GM12891 (cell line): ENCODE measurements at places on chromosomes 12 and 14.

DNA sequence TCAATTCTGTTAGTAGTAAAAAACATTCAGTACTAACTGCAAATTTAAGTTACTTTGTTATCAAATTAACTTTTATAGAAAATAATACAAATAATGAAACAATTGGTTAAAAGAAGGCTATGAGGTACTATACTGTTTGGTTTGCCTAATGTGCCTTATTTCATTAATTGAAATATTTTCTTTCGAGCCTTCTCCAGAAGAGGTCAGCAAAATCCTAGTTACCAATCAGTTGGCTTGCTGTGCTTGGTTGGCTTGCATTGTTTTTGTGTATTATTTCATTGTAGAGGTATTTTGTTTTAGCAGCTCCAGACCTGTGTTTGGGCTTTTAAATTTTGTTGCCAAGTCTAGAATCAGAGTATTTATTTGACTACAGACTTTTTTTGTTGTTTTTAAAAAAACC is 68.5 kb downstream of the AEBP2 start:
- no peak for DNase-seq

- no peak for DNase-seq
These were observed 13.3 kb downstream of the STX2 start for GRCh38 chr12:130825771-130826150.

GRCh38 chr14:45868863-45869262 is 615.9 kb upstream of the MIS18BP1 start:
- DNase-seq: no peak

GRCh38 chr12:90987520-90987919 is 17.3 kb downstream of the EPYC start:
- DNase-seq: no peak

GRCh38 chr12:88360343-88360742 is 218.2 kb downstream of the TMTC3 start:
- no peak for DNase-seq

DNA sequence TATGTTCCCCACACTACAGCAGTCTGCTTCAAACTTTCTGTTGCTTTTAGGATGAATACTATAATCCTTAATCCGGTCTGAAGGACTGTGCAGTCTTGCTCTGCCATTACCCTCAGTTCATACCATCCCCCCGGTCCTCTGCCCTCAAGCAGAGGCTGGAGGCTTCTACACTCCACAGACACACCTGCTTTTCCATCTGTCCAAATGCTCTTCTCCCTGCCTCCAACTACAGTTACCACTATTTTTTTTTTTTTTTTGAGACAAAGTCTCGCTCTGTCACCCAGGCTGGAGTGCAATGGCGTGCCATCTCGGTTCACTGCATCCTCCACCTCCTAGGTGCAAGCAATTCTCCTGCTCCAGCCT is 19.3 kb upstream of the KCNH3 start:
- no peak for DNase-seq

DNA sequence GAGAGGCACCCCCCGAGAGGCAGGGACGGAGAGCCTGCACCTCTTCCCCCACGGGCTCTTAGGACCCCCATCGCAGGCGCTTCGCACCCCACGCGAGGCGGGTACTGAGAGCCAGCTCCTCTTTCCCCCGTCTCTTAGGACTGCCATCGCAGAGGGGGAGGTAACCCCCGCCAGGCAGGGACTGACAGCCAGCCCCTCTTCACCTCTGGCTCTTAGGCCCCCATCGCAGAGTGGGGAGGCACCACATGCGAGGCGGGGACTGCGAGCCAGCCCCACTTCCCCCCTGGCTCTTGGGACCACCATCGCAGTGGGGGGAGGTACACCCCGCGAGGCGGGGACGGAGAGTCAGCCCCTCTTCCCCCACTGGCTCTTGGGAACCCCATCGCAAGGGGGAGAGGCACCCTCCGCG is 46.1 kb downstream of the DDX11 start:
- DNase-seq: no peak

GRCh38 chr14:24094841-24095270 is 745 bp downstream of the PCK2 start:
- no peak for DNase-seq

GRCh38 chr12:23576372-23576771 is 373.1 kb downstream of the SOX5 start:
- DNase-seq: no peak

DNA sequence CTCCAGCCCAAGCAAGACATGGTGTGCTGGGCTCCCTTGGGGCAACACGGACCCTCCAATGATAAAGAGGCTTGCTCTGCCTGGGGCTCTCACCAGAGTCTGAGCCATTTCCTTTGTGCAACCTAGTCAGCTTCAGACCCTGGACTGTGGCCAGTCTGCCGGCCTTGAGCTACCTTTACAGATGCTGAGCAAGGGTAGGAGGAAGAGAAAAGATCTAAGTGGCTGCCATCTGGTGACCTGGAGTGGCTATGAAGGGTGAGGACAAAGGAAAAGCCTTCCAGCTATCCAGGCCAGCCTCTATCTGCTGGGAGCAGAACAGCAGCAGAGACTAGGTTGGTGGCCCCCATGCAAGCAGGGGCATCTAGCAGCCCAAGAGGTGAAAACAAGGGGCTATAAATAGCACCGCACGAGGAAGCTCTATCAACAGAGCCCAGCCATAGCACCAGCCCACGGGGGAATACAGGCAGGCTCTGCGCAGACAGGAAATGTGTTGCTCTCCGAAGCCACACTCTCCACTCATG is 230.1 kb downstream of the FOXN3 start:
- no peak for DNase-seq

- no peak for DNase-seq
These were observed 45.6 kb downstream of the LTBP2 start for GRCh38 chr14:74566174-74567141.
